ENCODE measurements at places on chromosomes 6 and 20.

DNA sequence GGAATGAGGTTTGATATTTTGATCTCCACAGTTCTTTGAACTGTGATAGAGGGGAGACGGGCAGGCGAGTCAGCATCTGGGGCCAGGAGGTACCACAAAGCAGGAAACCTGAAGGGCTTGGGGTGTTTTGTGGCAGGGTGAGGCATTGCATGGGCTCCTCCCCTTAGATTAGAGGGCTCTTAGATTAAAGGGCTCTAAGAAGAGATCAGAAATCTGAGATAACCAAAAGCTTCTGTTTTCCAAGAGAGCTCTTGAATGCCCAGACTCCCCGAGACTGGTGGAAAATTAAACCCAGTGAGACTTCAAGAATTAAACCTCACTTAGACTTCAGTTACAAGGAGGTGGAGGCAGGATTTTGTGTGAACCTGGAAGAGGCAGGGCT, 2.4 kb upstream of the GPX5 start:
- peak; percentile 14 for DNase-seq

DNA sequence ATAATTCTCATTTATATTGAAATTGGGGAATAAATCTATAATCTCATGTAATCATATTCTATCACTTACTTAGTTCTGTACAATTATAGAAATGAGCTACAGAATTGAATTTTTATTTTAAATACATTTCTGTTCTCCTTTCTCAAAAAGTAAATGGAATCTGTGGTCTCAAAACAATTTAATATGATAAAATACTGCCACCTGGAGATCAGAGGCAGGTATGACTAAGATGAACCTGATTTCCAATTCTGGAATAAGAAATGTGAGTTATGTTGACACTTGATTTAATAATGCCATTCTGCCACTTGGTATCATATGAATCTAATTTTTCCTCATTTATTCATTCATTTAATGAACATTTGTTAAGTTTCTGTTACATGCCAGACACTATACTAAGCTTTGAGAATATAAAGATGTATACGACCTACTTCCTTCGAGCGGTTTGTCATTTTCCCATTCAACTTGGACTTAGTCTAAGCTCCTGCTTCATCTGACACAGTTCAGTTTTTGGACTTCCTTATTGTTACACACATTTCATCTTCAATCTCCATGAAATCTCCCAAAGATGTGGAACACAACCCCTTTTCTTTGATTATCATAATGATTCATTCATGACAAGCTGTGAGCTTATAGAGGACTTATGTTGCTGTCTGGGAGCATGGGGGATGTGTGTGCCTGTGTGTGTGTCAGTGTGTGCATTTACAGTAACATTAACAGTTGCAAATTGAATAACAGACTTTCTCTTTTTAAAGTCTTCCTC, 7.5 kb upstream of the CCDC28A start:
- DNase-seq = peak; percentile 40

DNA sequence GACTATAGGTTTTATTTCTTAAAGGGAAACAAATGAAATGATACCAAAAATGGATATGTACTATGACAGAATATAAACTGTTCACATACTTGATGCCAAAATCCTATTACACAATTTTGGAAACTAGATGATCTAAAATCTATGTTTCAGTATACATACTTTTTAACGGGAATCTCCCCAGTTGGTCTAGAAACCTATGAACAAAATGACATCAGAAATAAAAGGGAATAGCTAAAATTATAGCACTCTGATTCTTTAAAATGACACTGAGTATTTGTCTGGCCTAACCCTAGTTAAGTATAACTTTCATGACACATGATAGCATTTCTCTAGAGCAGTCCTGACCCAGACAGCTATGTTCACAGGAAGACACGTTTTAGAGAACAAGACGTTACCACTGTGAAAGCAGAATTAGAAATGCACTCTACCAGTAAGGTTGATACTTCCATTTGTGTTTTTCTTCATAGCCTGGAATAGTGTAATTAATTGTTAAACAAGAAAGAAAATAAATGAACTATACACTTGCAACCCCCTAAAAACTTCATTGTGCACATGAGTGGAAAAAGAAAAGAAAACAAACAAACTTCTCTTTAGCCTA, 3.3 kb downstream of the OSER1 start:
- no peak for DNase-seq

DNA sequence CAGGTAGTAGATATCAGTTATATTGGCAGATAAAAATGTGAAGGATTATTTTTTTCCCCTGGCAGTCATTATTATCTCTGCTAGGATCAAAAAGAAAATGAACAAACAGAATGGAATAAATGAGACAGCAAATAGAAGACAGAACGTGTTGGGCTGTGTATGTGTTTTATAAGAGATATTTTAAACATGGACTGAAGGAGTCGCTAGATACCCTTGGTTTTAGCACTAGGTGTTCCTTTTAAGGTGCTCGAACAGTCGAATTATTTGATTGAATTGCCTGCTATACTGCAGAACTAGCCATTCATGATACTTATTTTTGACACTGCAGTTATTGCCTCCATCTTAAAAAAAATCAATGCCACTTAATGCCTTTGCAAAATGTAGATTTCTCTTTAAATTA, 3.7 kb downstream of the GRIK2 start:
- DNase-seq = no peak

GRCh38 chr20:14570811-14571210, 233.4 kb upstream of the FLRT3 start:
- no peak for DNase-seq

GRCh38 chr6:293193-294174, 1.2 kb downstream of the DUSP22 start:
- peak; percentile 29 for DNase-seq

DNA sequence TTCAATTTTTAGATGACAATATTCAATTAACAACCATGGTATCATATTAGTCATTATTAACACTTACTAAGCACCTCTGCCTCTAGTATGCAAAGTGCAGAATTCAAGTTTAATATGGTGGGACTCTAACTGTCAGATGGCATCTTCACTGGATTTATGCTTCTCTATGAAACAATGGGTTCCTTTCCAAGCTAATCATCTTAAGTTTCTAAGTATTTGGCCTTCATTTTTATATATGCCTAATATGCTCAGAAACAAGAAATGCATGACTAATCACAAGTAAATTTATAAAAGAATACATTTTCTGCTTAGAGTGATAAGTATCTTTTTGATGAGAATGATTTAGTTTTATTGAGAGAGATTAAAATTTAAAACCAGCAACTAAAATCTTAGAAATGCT, 144.7 kb downstream of the HIVEP2 start:
- no peak for DNase-seq

- no peak for DNase-seq
These were observed 41.0 kb upstream of the MPC1 start for GRCh38 chr6:166423781-166424180.

DNA sequence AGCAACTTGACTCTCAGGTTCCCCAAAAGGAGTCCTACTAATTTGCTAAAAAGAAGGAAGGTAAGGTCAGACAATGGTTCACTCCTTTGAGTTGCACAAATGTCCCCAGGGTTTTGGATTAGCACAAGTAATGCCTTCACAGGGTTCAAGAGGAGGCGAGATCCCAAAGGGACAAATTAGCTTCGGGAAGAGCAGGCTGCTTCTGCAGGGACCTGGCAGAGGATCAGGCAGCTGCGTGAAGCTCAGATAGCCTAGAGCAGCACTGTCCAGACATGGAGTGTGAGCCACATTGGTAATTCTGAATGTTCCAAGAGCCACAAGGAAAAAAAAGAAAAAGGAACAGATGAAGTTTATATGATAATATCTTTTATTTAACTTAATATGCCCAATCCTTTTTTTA, 115.4 kb downstream of the CFAP61 start:
- DNase-seq = no peak

GRCh38 chr20:37007898-37008649, 56.6 kb upstream of the SAMHD1 start:
- DNase-seq = peak; percentile 11

DNA sequence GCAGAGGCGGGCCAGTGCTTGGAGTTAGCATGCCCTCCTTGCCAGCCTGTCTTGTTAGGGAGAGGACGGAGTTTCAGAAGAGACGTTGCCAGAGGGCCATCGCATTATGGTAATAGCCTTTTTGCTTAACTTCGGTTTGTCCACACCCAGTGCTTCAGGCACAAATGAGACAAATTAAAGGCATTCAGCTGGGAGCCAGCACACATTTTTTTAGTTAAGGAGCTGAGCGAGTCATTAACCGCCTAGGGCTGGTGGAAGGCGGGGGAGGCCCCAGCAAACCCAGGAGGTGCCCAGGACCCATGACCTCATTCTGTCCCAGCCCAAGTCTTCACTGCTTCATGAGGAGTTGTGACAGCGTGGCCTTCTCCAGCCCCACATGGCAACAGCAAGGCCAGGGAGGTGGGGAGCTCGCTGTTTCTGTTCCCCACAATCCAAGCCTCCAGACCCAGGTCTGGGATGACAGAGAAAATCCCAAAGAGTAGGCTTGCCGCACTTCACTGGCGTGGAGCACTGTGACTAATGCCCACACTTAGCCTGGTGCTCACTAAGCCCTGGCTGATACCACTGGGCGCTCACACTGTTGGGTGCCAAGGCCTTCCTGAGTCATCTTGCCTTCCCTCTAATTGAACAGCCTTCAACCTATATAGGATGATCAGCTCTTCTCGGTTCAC, 237.1 kb downstream of the ANKRD60 start:
- DNase-seq = no peak

- DNase-seq = no peak
These were observed 169.2 kb downstream of the ZFAND3 start for GRCh38 chr6:37988696-37989095.

GRCh38 chr6:29845405-29846006, 17.9 kb downstream of the HLA-G start:
- peak; percentile 79 for DNase-seq

GRCh38 chr6:12748411-12748810, 31.8 kb downstream of the PHACTR1 start:
- DNase-seq = no peak

DNA sequence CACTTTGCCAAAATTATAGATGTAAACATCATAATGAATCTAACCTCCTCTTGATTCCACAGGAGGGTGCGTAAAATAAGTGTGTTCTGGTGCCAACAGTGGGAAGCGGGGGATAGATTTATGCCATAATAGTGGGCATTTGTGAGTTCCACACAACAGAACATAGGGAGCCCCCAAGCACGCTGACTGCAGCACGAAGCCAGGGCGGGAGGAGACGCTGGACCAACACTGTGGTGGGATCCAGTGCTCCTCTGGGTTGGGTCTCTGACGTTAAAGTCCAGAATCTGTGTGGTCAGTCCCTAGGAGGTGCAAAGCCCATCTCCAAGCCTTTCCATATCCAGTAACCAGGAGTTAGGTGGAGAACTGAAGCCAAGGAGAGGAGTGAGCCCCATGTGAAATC, 1.8 kb upstream of the TTLL2 start:
- DNase-seq = no peak

DNA sequence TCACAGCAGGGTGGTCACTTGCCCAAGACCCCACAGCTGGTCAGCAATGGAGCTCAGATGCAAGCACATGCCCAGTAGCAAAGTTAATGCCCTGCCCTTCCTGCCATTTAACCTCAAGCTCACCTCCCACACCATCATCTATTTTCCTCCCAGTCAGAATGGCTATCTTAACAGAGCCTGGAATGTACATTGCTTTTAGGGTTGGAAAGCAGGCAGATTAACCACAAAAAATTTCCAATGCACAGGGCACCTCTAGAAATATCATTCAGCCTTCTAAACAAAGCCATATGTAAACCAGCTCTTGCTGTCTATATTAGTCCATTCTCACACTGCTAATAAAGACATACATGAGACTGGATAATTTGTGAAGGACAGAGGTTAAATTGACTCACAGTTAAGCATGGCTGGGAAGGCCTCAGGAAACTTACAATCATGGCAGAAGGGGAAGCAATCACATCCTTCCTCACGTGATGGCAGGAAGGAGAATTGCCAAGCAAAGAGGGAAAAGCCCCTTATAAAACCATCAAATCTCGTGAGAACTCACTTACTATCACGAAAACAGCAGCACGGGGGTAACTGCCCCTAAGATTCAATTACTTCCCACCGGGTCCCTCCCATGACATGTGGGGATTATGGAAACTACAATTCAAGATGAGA, 106.9 kb downstream of the FYN start:
- DNase-seq = no peak

DNA sequence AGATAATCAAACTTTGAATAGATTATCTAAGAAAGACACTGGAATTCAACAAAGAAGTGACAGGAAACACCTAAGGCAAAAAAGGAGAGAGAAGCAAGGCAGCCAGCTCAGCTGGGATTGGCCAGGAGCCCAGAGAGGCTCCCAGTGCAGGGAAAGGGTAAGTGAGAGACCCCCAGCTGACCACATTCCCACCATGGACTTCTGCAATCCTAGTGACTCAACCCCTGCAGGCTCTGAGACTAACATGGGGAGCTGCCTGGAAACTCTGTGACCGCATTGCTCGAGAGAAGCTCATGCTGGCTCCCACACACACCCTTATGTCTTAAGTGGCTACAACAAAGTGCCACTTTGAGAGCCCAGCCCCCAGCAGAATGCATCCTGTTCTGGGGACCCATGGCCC, 215.1 kb downstream of the PACRG start:
- no peak for DNase-seq

GRCh38 chr6:163260911-163261310, 153.6 kb upstream of the QKI start:
- no peak for DNase-seq

DNA sequence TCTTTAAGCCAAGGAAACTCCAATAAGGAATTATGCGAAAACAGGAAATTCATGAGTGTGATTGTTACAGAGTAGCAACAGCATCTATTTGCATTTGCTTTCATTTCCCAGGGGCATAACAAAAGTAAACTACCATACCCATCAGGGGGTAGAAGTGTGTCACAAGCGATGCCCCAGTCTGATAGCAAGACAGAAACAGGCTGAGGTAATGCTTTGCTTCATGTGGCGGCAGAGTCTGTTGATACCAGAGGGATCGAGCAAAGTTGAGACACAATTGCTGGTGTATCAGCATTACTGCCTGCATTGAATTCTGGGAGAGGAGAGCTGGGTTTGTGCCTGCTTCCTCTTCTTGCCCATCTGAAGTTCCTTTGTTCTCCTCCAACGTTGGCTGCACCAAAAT, 51.2 kb upstream of the LYRM2 start:
- DNase-seq = no peak

GRCh38 chr6:87045521-87046075, 49.3 kb downstream of the CGA start:
- DNase-seq = no peak

GRCh38 chr20:61686051-61686936, 379.4 kb downstream of the TAF4 start:
- no peak for DNase-seq

DNA sequence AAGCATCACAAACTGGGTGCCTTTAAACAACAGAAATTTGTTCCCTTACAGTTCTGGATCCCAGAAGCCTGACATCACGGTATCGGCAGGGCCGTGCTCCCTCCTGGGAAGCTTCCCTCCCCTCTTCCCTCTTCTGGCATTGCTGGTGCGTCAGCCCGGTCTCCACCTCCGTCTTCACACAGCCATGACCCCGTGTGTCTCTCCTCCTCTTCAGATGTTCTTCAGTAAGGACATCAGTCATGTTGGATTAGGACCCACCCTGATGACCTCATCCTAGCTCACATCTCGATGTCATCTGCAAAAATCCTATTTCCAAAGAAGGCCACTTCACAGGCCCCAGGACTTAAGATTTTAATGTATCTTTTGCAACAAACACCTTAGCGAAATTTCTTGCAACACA, 38.4 kb upstream of the TBXT start:
- no peak for DNase-seq

- DNase-seq = no peak
These were observed 22.6 kb downstream of the EDN1 start for GRCh38 chr6:12312736-12313135.

- DNase-seq = peak; percentile 63
These were observed 681 bp downstream of the DIDO1 start for GRCh38 chr20:62925420-62926228.
